Upper lobe of left lung (tissue), 6 donors: ENCODE measurements at places on chromosomes 1 and 21. TPM values are rescaled to one million over a fixed set of nuclear protein-coding genes. Genes with fewer than 3 reads are reported as not detected.

- no peak for DNase-seq
Measured at GRCh38 chr21:25862596-25862995, 127.8 kb downstream of the GABPA start.

DNA sequence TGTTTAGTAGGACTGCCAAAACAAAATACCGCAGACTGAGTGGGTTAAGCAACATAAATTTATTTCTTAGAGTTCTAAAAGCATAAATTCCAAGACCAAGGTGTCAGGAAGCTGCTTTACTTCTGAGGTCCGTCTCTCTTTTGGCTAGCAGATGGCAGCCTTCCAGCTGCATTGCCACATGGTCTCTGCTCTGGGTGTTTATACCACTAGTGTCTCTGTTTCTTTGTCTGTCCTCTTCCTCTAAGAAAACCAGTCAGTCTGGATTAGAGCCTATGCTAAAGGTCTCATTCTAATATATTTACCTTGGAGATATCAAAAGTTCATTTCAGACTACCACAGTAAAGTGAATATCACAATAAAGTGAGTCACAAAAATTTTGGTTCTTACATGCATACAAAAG, 519.8 kb downstream of the COL11A1 start:
- DNase-seq: no peak

DNA sequence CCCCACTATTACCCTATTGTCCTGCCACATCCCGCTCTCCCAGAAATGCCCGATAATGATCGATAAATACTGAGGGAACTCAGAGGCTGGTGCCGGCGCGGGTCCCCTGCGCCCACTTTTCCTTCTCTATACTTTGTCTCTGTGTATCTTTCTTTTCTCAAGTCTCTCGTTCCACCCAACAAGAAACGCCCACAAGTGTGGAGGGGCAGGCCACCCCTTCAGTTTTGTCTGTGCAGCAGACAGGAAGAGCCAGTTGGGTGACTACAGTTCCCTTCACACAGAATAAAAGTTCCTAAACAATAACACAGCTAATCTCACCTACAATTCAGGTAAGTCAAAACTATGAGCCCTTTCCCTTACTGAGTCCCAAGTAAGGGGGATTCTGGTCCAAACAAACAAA, 423.7 kb downstream of the SMYD3 start:
- DNase-seq: no peak

DNA sequence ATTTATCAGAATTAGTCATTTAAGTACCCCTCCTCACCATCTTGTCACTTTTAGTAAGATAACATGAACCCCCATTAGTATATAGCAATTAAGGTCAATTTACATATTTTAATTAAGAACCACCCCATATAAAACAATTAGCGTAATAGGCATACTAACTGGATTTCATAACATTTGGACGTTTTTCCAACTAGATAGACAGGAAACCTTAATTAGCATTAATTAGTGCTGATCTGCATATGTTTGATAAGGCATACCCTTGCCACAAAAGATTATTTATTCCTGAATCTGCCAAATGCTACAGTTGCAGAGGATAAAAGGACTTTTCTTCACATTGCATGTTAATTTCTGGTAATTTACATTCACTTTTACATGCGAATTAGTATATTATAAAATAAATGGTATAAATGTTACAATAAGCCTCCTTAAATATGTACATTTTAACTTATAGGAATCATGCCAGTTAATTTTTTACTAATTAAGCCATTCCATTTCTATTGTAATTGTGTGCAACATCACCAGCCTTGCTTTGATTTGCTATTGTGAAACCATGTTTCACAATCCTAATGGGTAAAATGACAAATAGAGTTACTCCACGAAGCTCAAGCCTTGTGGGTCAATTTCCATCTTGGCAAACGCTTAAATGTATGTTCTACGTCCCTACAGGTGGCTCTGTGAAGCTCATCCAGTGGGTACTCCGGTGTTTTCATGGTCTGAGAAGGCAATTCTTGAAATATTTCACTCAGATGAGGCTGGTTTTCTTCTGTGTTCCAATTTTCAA, 469.6 kb downstream of the DPYD start:
- no peak for DNase-seq

KRTAP21-2 gene
- total RNA-seq: not detected

SYPL2 gene
- 1.0 TPM for total RNA-seq
